ENCODE measurements at places on chromosomes 12 and 14.

DNA sequence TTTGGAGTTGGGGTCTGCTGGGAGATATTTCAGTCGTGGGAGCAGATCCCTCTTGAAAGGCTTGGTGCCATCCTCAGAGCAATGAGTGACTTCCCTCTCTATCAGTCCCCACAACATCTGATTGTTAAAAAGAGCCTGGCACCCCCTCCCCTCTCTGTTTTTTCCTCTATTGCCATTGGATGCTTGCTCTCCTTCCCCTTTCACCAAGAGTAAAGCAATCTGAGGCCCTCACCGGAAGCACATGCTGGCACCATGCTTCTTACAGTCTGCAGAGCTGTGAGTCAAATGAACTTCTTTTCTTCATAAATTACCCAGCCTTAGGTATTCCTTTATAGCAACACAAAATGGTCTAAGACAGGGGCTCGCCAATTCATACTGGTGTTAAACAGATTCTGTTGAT, 99.1 kb upstream of the CCND2 start:
- H3K4me3 ChIP-seq: no peak overlapping the region
- H3K36me3 ChIP-seq: peaks cover 3% of the 10 kb centered on the region
- DNase-seq: no peak
- peaks cover 63% of the 10 kb centered on the region for H3K4me1 ChIP-seq

GRCh38 chr14:78904094-78904493, 733.9 kb downstream of the NRXN3 start:
- H3K36me3 ChIP-seq: no peaks in the 10 kb centered on the region
- H3K27me3 ChIP-seq: peaks cover 5% of the 10 kb centered on the region
- no peak overlapping the region for H3K4me3 ChIP-seq
- H3K27ac ChIP-seq: no peak overlapping the region
- DNase-seq: no peak

- DNase-seq: no peak
- no peaks in the 10 kb centered on the region for H3K36me3 ChIP-seq
- H3K27me3 ChIP-seq: peaks cover 13% of the 10 kb centered on the region
- H3K27ac ChIP-seq: no peak overlapping the region
- no peaks in the 10 kb centered on the region for H3K4me1 ChIP-seq
Measured at GRCh38 chr12:114241973-114242434, 163.9 kb downstream of the TBX5 start.

GRCh38 chr14:102487204-102487577, 22.4 kb downstream of the ANKRD9 start:
- H3K4me3 ChIP-seq: no peak overlapping the region
- no peak overlapping the region for H3K27ac ChIP-seq
- no peaks in the 10 kb centered on the region for H3K27me3 ChIP-seq
- DNase-seq: no peak
- no peaks in the 10 kb centered on the region for H3K4me1 ChIP-seq

DNA sequence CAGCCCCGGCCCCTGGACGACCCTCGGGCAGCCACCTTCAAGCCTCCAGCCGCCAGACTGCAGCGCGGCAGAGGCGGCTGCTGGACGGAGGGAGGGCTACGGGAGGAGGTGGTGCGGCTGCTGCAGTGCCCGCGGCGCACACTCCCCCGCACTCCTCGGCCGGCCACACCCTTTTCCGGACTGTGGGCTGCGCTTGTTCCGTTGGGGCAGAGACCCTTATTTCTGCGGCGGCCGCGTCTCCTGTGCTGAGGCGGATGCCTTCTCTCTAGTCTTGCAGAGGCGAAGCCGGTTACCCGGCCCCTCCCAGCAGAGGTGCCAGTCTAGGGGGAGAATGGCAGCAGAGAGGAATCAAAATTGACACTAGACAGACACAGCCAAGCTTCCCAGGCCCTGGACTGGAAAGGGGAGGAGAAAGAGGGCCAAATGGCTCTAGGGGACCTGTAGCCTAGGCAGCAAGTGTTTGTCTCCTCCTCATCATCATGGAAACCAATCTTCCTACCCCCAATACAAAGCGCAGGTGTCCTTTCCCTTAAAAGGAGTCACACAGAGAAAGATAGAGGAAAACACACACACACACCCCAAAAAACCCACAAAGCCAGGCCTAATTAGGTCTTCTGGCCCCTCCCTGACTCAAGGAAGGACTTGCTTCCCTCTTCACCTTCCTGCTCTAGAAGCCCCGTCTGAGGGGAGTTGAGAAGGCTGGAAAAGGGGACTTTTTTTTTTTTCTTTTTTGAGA, 1.3 kb downstream of the ESYT1 start:
- peak; percentile 80 for DNase-seq
- no peaks in the 10 kb centered on the region for H3K27me3 ChIP-seq
- H3K36me3 ChIP-seq: peaks cover 26% of the 10 kb centered on the region
- peaks cover 68% of the 10 kb centered on the region for H3K4me1 ChIP-seq
- H3K27ac ChIP-seq: peak overlapping the region; percentile 94
- H3K4me3 ChIP-seq: peak overlapping the region; percentile 98

- H3K36me3 ChIP-seq: peaks cover 62% of the 10 kb centered on the region
- H3K27ac ChIP-seq: peak overlapping the region; percentile 99
- DNase-seq: peak; percentile 76
- peak overlapping the region; percentile 77 for H3K4me3 ChIP-seq
Measured at GRCh38 chr12:12474931-12475795, 87.5 kb downstream of the DUSP16 start.

Measured in activated T-cell treated with anti-CD3 and anti-CD28 coated beads, Interleukin-2, amount 50 U/mL, for 72 hours (primary cell).